ENCODE measurements at places on chromosomes 4 and X.

DNA sequence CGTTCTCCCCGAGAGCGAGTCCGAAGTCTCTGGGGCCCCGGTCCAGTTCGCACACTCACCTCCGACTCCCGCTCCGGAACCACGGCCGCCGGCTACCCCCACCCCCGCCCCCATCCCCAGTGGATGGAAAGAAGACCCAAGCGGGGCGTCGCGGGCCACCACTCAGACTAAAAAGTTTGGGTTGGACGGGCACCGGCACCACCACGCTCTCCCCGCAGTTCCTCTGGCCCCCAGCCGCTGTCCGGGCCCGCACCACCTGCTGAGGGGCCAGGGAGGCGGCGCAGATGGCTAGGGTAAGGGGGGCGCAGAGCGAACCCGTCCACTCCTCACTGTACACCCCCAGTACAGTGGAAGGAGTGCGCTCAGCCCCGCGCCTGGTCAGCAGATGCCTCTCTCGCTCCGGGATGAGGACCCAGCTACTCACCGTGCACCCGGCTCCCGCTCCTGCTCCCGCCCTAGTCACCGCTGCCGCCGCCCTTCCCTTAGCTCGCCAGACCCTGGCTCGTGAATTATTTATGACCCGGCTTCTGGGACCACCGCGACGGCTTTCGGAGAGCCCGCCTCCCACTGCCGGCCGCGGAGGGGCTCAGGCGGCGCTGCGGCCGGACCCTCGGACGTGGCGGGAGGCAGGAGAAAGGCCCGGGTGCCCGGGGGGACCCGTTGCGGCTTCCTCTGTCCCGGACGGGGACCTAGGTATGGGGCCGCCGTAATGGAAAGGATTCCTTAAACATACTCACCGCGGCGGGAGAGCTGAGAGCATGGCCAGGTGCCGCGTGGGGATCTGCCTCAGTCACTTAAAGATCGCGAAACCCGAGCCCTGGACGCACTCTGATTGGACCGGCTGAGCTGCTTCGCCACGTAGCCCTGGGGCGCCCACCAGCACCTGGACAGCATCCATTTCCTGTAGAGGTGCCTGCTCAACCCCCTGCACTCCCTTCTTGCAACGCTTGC is at the start of gene PROM1:
TSS of gene PROM1 (minus strand) at position 783 of the 951 bp plus-strand sequence. CDS start 8,117 bp downstream, outside the sequence.
- peak; percentile 91 for DNase-seq

- DNase-seq, result peak; percentile 66
Measured at GRCh38 chr4:151117371-151117962, 18.0 kb downstream of the RPS3A start.

DNA sequence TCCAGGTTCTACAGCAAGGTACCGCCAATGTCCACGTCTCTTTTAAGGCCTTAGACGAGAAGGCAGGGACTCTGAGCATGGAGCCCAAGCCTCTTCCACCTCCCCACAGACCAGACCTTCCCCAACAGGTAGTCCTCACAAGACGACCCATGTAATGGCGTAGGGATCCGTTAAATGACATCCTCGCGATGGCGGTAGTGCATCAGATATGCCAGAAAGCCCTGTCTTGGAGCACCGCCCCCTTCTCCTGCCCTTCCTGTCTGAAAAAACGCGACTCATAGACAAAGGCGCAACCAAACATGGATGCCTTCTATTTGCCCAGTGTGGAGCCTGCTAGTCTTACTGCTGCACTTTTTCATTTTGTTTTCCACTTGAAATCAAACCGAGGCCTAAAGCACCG is 185.4 kb downstream of the OR13H1 start:
- no peak for DNase-seq

- DNase-seq, result no peak
Measured at GRCh38 chr4:16079046-16079445, 4.8 kb downstream of the PROM1 start.

DNA sequence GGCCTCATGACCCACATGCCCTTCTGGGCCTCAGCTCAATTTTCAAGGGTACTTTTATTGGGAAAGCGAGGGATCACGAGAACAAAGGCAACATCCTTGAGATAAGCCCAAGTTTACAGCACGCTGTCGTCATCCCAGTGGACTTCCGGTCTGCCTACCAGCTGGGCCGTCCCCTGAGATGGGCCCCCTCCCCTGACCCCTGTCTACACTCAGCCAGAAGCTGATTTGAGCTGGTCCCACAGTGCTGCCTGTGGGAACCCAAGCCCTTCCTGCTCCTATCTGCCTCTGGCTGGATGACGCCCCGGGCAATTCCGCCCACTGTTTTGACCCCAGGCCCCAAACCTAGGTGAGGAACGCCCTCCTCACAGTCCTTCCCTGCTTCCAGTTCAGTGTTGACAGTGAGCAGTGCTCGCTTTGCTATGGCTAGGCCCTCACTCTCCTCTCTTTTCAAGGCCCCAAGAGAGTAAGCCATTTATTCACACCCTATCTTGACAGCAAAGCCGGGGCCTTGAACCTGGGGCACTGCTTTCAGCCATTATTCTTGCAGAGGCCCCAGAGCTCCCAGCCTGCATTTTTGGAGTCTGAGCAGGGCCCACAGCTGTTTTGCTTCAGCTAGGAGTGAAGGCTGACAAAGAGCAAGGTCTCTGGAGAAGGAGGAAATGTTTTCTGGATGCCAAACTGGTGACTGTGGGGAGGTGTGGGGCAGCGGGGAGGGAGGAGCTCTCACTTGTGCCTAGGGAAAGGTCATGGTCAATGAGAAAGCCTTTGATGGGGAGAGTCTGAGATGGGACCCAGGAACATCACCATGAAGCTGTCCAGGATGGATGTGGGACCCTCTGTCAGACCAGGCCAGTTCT is 164.6 kb upstream of the BCOR start:
- no peak for DNase-seq

DNA sequence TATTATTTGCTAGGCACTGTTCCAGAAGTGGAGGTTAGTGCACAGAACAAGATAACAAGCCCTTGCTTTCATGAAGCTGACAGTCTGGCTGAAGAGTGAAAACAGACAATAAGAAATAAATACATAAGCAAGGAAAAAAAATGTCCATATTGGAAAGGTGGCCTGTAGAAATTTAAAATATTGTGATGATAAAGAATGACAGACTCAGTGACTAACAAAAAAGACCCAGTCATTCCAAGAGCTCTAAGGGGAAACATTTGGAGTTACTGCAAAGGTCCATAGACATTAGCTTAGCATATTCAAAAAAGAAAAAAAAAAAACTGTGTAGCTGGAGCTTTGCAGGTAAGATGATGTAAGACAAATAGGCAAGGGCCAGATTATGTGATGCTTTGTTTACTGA is 1.0 kb upstream of the ANTXR2 start:
- no peak for DNase-seq

- no peak for DNase-seq
Measured at GRCh38 chrX:118530219-118530911, 34.8 kb downstream of the DOCK11 start.

- DNase-seq, result no peak
Measured at GRCh38 chr4:170391066-170391740, 301.4 kb upstream of the AADAT start.

- peak; percentile 23 for DNase-seq
Measured at GRCh38 chrX:110146521-110146920, 143.6 kb downstream of the TMEM164 start.

DNA sequence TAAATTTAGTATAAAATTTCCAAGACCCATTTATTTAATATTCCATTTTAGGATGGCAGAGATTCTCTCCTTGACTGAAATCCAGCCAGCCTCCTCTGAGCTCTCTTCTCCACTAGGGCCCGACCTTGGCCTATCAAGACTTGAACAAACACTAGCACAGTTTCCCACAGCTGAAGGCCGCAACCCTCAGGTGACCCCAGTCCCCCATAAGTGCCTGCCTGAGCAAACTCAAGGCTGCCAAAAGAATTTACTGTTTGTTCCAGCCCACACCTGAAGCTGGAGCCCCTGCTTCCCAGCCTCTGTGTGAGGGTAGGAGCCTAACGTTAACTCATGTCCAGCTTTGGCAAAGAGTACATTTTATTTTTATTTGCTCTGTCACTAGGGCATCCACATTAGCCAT is 629.0 kb upstream of the ZFP42 start:
- DNase-seq, result no peak

GRCh38 chrX:3577551-3577950 is 135.9 kb downstream of the PRKX start:
- no peak for DNase-seq

DNA sequence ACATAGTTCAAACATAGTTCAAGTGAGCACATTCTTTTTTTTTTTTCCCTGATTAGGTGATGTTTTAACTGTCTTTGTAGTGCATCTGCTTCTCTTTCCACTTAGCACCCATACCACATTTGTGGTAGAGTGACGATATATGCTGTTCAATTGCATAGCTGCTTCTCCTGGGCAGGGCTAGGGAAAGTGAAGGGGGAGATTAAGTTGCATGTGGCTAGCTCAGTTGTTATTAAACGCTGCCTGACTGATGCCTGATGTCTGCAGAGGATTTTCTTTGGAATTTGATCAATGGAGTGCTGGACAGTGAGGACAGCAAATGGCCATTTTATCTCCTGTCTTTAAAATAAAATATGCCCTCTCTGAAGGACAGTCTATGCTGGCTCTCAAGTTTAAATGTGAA is 63.7 kb downstream of the ANK2 start:
- no peak for DNase-seq

GRCh38 chr4:102665527-102665926 is 95.2 kb downstream of the MANBA start:
- no peak for DNase-seq

DNA sequence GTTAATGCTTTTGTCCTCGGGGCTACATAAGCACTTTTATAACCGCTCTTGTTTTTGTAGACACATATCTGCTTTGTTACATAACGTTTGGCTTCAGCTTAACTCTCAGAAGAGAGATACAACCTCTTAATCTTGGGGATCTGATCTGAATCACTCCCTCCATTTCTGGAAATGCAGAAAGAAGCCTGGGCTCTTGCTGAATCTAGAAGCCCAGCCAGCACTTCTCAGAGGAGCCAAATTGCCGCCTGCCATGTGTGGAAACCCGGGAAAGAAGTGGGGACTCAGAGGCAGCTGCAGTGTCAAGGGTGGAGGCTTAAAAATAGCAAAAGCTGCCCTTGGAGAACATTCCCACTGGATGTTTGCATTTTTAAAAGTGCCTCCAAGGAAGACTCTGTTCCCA is 69.3 kb upstream of the LDB2 start:
- no peak for DNase-seq

GRCh38 chr4:151652841-151653547 is 107.8 kb downstream of the GATB start:
- no peak for DNase-seq

DNA sequence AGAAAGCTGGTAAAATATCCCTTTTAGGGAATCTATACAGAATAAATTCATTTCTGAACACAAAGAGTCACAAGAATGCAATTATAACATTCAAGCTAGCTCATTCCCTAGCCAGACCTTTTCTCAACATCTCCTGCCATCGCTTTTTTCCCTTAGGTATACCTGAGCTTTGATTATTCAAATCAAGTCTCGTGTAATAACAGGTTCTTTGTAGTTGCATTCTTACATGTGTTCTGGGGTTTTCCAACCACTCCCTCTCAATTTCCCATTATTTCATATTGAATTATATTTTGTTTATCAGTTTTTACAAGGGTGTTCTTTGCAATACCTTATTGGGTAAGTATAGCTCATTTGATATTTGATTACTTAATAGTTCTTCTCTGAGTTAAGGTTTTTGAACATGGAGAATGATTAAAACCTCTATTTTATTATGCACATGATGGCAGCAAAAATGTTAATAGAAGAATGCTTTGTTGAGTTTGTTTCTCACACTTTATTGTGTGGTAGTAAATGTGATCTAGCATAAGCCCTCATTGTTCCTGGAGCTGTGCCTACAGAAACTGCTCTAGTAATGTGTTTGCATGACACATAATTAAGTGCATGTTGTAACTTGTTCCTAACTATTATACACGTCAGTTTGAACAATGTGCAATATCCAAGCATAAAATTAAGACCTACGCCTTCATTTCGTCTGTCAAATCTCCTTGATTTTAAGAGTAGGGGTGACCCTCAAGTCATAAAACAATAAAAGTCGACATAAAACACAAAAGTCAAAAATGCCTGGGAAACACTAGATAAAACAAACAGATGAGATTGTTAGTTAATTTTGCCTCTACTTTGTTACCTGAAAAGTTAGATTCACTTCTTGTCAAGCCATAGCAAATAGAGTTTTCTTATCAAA is 124.0 kb upstream of the POF1B start:
- DNase-seq, result no peak

GRCh38 chr4:10346023-10346422 is 111.2 kb downstream of the ZNF518B start:
- no peak for DNase-seq

GRCh38 chrX:28586981-28587551 is at the start of gene IL1RAPL1:
Gene IL1RAPL1, plus strand, starts transcription at chrX:28587446.
- DNase-seq, result no peak

DNA sequence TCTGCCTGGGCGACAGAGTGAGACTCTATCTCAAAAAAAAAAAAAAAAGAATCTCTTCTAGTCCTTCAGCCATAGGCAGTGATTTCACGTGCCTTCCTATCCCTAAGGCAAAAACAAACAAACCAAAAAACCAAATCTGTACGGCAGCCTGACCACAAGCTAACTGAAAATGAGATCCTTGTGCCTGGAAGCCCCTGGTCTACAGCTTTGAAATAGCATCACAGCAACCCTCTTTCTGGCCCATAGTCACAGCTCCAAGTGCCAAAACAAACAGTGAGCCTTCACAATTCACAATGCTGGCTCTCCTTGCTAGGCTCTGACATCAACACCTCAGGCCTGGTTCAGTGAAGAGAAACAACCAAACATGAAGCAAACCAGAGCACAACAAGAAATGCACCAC is 46.1 kb downstream of the TMEM150C start:
- peak; percentile 80 for DNase-seq

- no peak for DNase-seq
Measured at GRCh38 chrX:118496763-118497079, 1.1 kb downstream of the DOCK11 start.

DNA sequence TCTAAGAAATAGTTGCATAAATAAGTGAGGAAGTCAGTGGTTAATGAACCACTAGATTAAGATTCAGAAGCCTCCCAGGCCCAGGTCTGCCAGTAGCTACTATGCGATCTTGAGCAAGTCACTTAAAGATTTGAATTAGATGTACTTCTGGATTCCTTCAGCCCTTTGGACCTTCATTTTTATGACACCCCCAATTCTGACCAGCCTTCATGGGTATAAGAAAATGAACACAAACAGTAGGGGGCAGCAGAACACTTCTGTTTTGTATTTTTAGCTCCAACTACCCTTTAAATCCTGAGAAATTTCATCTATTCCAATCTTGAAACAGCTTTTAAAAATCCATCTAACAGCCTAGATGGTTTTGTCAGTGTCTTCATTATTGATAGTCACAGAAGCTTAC is 19.0 kb downstream of the TMEM47 start:
- peak; percentile 25 for DNase-seq

DNA sequence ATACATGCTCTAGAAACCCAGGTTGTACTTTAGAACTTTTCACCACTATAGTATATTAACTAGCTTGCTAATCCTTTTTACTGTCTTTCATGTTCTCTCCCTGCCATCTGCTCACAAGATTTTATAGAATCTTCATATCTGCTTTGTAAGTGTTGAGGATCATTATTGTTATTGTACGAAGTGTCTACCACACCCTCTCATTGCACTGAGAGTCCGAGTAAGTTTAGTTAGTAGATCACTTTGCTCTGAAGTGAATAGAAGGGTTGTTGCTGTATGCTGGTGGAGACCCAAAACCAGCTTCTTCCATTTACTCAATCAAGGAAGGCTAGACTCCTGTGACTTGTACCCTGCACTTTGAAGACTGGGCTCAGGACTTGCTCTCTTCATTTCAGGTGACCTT is 17.1 kb downstream of the GAB1 start:
- no peak for DNase-seq
